SJCRH30 (cell line): ENCODE measurements at places on chromosomes 6 and 20. TPM values are rescaled to one million over a fixed set of nuclear protein-coding genes. Genes with fewer than 3 reads are reported as not detected.
A peak's percentile ranks its signal among the peaks of the same experiment; 100 is the strongest.

- DNase-seq: no peak
These were observed 23.6 kb downstream of the IL17A start for GRCh38 chr6:52209770-52210169.

DNA sequence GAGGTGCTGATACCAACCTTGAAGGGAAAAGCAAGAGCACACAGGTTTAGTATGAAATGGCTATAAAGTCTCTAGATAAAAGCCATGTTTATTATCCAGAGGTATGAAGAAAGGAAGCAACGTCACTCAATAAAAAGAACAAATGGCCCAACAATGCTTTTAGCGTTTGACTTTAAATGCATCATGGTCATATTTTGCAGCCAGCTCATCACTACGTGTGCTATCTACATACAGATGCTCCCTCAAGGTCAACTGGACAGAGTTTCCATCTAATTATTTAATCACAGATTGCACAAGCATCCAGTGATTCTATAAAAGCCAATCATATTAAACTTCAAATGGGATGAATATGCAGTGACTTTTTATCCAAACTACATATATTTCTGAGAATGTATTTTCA, 127.6 kb upstream of the SYNDIG1 start:
- no peak for DNase-seq

DNA sequence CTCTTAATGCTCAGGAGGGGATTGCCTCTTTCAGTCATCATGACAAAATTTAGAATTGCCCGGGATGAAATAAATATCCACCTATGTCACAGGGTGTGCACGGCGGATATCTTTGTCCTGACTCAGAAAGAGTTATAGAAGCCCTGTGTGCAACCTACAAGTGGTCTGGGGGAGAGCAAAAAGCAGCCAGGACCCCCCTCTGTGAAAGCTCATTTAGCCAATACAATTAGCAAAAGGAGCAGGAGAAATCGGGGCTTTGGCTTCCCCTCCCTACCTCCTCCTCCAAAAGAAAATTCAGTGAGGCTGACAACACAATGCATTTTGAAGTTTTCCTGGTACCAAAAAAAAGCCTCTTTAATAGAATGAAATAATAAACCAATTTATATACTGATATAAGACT, 21.8 kb downstream of the FOXA2 start:
- DNase-seq: no peak

GRCh38 chr6:53483423-53484353, 61.2 kb downstream of the GCLC start:
- DNase-seq: peak; percentile 54

- no peak for DNase-seq
These were observed 30.8 kb downstream of the SF3B5 start for GRCh38 chr6:144064402-144065212.

- DNase-seq: no peak
These were observed 21.1 kb downstream of the GHRH start for GRCh38 chr20:37240337-37241067.

DNA sequence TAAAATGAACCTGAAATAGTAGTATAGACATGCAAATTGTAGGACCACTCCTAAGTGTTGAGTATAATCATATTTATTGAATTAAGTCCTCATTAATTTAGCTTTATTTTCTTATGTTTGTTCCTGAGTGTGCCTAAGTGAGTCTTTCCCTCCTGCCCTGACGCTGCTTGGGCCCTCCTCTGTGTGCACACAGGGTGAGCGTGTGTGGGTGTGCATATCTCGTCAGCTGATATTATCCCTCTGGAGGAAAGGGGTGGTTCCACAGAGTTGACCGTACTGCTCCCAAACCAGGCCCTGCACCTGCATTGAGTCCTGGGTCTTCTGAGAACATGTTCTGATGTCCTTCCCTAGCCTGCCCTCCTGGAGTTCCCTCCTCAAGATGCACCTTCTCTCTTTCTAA, 28.0 kb downstream of the TULP4 start:
- DNase-seq: no peak

DNA sequence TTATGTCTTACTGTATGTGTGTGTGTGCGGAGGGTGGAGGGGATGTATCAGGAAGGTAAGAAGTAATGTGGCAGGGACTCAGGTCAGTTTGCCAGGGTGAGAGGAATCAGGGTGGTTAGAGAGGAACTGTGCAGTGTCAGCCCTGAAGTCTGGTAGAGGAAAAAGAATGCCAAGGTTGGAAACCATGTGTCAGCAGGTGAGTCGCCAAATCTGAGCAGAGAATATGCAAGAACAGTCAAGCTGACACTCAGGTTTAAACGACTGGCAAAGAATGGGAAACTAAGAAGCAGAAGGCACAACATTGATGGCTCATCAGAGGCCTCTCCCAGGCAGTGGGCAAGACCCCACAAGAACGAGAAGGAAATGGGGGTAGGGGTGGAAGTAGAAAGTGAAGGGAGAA, 107.5 kb upstream of the TBX18 start:
- no peak for DNase-seq

GRCh38 chr6:100503043-100503705, 38.5 kb upstream of the SIM1 start:
- no peak for DNase-seq

- no peak for DNase-seq
These were observed 78.6 kb upstream of the SMIM8 start for GRCh38 chr6:87243812-87244211.

- DNase-seq: no peak
These were observed 98.0 kb upstream of the KCNG1 start for GRCh38 chr20:51120868-51121267.

DNA sequence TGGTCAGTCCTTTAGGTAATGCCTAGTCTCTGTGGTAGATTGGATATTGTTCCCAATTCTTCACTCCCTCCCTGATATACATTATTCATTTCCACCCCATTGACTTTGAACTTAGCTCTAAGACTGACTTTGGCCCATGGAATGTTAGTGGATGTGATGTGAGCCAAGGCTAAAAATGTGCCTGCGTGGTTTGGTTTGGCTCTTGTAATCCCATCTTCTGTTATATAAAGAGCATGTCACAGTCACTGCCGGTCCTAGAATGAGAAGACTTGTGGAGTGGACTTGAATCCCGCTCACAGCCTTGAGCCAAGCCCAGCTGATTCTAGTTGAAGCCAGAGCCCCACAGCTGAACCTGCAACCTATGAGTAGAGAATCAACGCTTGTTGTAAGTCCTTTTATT, 23.6 kb upstream of the DNAAF9 start:
- DNase-seq: no peak

DNA sequence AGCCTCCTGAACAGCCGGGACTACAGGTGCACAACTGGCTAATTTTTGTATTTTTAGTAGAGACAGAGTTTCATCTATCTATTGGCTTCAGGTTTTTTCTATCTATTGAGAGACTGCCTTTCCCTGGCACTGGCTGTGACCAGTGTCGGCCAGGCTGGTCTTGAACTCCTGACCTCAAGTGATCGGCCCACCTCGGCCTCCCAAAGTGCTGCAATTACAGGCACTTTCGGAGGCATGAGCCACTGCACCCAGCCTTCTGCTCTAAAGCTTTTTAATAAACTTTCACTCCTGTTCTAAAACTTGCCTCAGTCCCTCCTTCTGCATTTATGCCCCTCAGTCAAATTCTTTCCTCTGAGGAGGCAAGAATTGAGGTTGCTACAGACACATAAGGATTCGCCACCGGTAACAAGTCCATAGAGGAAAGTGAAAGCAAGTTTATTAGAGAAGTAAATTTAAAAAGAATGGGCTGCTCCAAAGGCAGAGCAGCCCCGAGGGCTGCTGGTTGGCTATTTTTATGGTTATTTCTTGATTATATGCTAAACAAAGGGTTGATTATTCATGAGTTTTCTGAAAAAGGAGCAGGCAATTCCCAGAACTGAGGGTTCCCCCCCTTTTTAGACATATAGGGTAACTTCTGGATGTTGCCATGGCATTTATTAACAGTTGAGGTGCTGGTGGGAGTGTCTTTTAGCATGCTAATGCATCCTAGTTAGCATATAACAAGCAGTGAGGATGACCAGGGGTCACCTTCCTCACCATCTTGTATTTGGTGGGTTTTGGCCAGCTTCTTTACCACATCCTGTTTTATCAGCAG, 44.8 kb upstream of the RNGTT start:
- no peak for DNase-seq

DNA sequence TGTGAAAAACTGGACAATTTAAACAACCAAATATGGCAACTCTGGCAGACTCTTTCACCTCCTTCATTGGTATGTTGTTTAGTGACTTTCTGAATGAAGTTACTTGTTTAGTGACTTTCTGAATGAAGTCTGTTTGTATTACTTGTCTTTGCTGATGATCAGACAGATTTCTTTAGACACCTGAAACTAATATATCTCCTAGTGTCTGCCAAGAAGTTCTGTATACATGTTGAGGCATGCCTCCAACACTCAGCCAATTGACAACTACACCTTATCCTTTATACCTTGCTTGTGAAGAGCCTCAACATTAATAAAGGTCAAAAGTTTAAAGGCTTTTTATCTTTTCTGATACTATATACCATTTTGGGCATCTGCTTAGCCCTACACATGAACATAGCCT, 725.4 kb upstream of the EPHA7 start:
- DNase-seq: no peak

DNA sequence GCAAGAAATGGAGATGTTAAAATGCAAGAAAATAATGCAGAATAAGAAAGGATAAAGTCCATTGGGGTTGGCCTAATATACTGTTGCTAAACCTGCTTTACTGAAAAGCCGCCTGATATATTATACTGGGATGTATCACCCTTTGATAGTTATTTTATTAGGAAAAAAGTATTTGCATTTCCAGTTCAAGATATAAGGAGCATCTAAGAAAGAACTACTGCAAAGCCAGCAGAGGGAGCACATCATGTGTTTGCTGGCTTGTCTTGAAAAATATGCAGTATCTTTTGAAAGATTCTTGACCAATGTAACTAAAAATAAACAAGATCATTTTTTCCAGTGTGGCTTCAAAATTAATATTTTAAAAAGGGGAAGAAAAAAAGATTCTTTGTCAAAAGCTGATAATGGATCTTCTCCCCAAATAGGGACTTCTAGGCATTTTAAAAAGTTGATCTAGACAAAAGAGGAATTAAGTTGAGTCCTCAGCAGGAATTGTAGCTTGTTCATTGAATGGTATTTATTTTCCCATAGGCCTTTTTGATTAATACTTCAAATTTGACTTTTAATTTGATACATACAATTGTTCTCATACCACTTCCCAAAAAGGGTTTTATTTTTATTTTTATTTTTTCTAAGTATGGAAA, 214.9 kb downstream of the ZFAND3 start:
- no peak for DNase-seq

DNA sequence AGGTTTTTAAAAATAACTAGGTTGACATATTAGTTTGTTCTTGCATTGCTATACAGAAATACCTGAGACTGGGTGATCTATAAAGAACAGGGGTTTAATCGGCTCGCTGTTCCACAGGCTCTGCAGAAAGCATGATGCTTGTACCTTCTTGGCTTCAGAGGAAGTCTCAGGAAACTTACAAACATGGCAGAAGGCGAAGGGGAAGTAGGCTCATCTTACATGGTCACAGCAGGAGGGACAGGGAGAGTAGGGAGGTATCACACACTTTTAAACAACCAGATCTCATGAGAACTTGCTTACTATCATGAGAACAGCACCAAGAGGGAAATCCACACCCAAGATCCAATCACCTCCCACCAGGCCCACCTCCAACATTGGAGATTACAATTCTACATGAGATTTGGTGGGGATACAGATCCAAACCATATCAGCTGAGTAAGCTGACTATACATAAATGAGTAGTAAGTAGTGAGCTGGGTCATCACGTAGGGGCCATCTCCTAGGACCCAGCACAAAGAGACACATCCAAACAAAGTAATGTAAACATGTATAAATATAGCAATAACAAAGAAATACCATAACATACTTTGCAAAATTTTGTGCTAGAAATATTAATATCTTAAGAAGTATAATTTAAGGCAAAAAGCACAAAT, 31.4 kb upstream of the SIRPG start:
- DNase-seq: no peak

GRCh38 chr6:32047084-32047478, 8.9 kb downstream of the CYP21A2 start:
- DNase-seq: no peak

GRCh38 chr20:14959506-14960475, 622.4 kb upstream of the FLRT3 start:
- DNase-seq: no peak

DNA sequence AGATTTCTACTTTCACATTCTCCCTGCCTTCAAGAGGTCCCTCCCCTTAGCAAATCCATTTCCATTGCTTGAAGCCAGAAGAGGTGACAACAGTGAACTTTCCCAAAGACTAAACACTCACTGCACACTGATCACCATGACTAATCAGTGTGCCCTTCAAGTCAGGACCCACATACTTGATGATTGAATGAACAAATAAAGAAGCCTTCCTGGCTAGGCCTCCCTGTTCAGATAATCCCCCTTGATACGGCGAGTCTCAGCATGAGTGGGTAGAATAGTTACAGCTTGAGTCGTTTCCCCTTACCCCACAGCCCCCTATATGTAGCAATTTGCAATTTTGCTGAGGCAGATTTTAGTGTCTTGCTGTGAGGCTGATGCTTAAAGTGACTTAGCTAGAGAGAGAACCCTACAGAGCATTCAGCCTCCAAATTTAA, 102.2 kb downstream of the UNC5CL start:
- DNase-seq: peak; percentile 94

GRCh38 chr6:15329197-15329671, 83.4 kb downstream of the JARID2 start:
- peak; percentile 92 for DNase-seq

DNA sequence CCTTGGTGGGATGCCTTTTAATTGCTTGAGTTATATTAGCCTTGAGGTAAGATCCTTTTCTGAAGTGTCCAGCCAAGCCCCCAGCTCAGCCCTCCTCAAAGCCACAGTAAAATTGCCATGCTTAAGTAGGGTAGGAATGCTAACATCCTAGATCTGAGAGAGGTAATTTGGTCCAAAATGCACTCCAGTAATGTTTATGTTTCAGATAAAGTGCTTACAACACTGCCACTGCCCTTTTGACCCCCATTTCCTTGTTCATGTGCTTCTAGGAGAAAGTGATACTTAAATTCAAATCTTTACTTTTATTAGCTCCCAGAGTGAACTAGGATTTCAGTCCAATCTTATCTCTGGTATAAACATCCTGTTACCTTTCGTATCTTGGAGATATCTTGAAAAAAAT, 318.0 kb downstream of the BMP2 start:
- DNase-seq: no peak

GRCh38 chr6:62323818-62324431, 37.9 kb upstream of the KHDRBS2 start:
- DNase-seq: no peak

The ETV7 gene
- not detected in 2 replicates for total RNA-seq

The HLA-DRA gene
- not detected in 2 replicates for total RNA-seq

The CPNE1 gene
- total RNA-seq: 276 and 297 TPM in 2 replicates

The TCP11 gene
- total RNA-seq: not detected in 2 replicates

The LGSN gene
- total RNA-seq: not detected in 2 replicates

The CST4 gene
- not detected in 2 replicates for total RNA-seq

The ENPP5 gene
- total RNA-seq: not detected in 2 replicates

The FAM110A gene
- 44.6 and 45.1 TPM in 2 replicates for total RNA-seq

The MCM8 gene
- 54.7 and 61.2 TPM in 2 replicates for total RNA-seq

The L3MBTL3 gene
- 7.8 and 9.8 TPM in 2 replicates for total RNA-seq

The PROCR gene
- 9.0 and 9.6 TPM in 2 replicates for total RNA-seq

The VSTM2L gene
- total RNA-seq: 0.18 and 0.22 TPM in 2 replicates

The TGM3 gene
- not detected in 2 replicates for total RNA-seq

The CDH26 gene
- total RNA-seq: 0.18 and 0.32 TPM in 2 replicates

The ROMO1 gene
- 282 and 419 TPM in 2 replicates for total RNA-seq
